COR-L47 (cell line): ENCODE measurements at places on chromosomes 3 and 15.
A peak's percentile ranks its signal among the peaks of the same experiment; 100 is the strongest.

- DNase-seq, result no peak
Observed at GRCh38 chr3:21592828-21593227, 158.2 kb downstream of the ZNF385D start.

DNA sequence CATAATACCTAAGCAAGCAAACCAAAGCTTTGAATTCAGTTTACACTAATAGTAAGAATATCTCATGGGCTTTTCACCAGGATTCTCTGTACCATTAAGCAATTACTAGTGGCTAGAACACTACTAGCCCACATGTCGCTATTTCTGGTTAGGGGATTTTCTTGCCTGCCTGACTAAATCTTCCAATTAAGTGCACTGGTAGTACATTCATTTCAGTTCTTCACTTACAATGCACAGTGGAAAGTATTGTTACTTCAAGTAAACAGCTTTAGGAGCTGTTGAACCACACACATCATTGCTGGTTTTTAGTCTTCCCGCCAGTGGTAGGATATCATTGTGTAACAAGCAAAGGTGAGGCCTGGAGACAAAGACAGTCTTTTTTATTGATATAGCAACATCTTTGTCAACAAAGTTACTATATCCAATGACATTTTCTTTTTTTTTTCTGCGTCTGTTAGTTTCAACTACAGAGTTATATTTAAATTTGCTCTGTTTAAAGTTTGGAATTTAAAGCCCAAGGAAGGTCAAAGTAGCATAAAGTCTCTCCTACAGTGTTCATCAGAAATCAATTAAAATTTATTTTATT lies 826.8 kb upstream of the NR2F2 start:
- no peak for DNase-seq

DNA sequence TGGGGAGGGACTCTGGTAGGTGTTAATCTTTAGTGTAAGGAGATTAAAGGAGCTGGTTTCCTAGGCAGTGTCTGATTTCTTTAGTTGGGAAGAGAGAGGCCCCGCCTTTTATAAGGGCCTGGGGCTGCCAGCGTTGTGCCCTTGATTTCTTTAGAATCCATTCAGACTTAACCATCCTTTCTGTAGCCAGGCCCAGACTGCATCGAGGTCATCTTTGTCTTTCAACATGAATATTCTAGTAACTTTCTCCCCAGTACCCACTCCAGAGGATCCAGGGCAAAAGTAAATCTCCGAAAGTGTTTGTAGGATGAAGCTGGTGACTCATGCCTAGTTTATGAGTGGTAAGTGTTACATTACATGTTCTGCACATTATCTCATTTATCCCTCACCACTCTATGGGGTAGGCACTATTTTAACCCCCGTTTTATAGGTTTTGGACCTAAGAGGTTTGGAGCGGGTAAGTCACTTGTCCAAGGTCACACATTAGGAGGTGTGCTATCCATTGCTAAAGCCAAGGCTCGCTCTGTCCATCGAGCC lies 11.8 kb upstream of the USP3 start:
- DNase-seq, result no peak

DNA sequence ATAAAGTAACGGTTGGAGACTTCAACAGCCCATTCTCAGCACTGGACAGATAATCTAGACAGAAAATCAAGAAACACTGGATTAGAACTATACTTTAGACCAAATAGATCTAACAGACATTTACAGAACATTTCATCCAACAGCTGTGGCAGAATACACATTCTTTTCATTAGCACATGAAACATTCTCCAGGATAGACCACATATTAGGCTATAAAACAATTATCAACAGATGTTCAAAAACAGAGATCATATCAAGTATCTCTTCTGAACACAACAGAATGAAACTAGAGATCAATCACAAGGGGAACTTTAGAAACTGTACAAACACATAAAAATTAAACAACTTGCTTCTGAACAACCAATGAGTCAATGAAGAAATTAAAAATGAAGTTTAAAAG lies 133.3 kb downstream of the ADAM10 start:
- DNase-seq, result no peak

GRCh38 chr15:27573805-27574485 lies 525.2 kb downstream of the OCA2 start:
- DNase-seq, result no peak

GRCh38 chr3:114392831-114393230 lies 99.0 kb downstream of the TIGIT start:
- DNase-seq, result peak; percentile 61

DNA sequence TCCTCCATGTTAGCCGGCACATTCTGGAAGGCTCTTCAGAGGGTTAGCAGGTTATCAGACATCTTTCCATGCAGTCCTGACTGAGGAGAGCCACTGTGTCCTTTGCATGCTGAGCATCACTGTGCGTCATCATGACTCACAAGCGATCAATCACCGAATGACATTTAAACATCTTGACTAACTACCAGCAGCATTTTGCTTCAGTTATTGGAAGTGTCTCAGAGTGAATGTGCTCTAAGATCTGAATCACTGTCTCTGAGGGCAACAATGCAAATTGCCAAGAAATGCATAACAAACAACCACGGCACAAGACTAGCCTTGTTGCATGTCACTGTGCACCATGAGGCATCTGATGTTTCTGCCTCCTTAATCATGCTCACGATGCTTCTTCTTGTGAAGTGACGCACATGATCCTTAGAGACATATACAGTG lies 18.3 kb upstream of the ATP8B4 start:
- DNase-seq, result no peak

DNA sequence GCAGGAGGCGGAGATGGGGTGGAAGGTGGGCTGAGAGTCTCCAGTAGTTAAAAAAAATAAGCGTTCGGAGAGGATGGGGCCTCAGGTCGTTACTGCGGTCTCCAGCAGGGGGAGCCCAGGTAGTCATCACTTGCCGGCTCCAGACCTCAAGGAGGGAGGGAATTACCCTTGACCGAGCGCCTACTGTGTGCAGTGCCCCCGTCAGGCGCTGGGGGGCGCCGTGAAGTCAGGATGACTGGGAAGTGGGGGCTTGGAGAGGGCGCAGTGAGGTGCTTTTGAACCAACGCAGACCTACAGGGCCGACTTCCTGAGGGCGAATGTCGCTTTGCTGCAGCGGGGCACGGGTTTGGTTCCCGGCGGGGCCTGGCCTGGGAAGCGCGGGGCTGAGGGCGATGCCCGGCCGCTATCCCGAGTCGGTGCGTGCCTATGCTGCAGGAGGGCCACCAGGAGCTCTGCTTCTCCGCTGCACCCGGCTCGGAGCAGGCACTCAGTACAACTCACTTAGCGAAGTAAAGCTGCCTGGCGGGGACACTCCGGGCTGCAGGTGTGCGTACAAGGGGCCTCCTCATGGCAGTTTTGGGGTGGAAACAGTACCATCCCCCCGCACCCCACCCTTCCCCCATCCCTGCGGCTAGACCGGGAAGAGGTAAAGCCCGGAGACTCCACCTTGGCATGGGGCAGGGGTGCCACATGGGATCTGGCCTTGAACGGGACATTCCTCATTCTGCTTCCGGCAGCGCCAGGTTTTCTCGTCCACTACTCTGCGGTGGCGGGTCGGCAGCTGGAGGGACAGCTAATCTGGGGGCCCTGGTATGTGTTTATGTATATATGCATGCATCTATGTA lies 79.8 kb downstream of the RHCG start:
- peak; percentile 83 for DNase-seq

- DNase-seq, result no peak
Observed at GRCh38 chr3:45943207-45943846, at the start of gene CXCR6. CXCR6 (plus strand) TSS chr3:45943464; CDS start chr3:45946482, 3,018 bp downstream.
